Stimulated activated CD8-positive, alpha-beta memory T cell treated with anti-CD3 and anti-CD28 coated beads, Interleukin-4, amount 100 ng/mL, for 1 hour (primary cell): ENCODE measurements at places on chromosomes 3 and 15.

- DNase-seq: no peak
These were observed 225.6 kb upstream of the UBE2E1 start for GRCh38 chr3:23580096-23580713.

GRCh38 chr3:115251509-115251908, 104.4 kb upstream of the ZBTB20 start:
- DNase-seq: no peak

DNA sequence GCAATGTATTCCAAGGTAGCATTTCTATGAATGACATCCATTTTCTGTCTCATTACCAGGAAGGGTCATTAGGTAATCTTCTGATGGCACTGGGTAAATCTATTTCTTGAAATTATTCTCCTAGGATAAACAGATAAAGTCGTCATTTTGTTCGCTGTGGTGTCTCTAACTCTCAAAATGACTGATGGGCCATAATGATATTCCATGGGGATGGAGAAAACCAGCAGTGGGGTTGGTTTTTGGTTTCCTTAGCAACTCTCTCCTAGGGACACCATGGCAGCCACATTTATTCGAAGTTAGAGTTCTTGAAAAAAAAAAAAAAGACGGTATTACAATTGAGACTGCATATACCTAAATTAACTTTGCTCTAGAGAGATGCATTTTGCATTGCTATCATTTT, 231.3 kb upstream of the SLCO3A1 start:
- no peak for DNase-seq

- DNase-seq: no peak
These were observed 180.6 kb downstream of the PTPRG start for GRCh38 chr3:61742006-61742405.
